Activated gamma-delta T cell (primary cell): ENCODE measurements at places on chromosomes 4 and X.
A peak's percentile ranks its signal among the peaks of the same experiment; 100 is the strongest.

DNA sequence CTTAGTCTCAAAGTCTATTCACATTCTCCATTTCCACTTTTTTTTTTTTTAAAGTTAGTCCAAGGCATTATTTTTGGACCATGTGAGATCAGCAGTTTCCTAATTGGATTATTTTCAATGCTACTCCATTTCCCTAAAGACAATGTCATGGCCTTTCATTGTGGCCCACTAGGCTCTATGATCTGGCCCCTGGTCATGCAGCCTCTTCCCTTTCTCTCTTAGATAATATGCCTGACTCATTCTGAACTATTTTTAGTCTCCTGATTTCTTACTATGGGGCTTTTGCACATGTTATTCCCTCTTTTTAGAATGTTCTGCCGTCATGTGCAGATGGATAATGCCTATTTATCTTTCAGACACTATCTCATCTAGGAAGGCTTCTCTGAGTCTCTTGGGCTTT is 157.3 kb downstream of the TMA16 start:
- DNase-seq: no peak

DNA sequence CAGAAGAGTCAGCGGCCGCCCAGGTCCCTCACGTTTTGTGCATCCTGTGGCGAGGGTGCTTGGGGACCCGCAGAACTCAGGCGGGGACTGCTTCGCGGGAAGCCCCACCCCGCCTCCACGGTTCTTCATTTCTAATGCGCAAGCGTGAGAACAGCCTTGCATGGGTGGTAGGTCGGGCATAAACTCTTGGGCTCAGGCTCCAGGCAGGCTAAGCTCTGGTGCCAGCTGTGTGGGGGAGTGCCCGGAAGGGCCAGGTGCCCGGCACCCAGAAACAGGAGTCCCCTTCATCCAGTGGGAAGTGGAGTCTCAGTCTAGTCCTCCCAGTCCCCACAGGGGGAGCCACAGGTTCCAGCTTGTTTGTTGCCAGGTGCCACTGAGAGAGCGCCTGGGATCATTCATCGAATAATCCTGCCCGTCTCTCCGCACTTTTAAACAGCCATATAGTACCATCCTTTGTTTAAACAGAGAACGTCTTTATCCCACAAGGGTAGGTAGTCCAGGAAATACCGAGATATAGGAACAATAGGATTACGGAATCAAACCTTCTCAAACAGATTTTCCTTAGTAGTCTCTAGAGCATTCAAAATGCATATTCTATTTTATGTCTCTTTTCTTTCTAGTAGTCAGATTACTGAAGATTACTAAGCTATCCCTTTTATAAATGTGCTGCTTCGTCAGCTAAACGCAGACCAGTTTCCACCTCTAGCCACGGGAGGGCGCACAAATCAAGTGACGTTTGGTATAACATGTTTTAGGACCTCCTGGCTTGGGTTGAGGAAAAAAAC is 12.7 kb upstream of the RBBP7 start:
- DNase-seq: peak; percentile 10

DNA sequence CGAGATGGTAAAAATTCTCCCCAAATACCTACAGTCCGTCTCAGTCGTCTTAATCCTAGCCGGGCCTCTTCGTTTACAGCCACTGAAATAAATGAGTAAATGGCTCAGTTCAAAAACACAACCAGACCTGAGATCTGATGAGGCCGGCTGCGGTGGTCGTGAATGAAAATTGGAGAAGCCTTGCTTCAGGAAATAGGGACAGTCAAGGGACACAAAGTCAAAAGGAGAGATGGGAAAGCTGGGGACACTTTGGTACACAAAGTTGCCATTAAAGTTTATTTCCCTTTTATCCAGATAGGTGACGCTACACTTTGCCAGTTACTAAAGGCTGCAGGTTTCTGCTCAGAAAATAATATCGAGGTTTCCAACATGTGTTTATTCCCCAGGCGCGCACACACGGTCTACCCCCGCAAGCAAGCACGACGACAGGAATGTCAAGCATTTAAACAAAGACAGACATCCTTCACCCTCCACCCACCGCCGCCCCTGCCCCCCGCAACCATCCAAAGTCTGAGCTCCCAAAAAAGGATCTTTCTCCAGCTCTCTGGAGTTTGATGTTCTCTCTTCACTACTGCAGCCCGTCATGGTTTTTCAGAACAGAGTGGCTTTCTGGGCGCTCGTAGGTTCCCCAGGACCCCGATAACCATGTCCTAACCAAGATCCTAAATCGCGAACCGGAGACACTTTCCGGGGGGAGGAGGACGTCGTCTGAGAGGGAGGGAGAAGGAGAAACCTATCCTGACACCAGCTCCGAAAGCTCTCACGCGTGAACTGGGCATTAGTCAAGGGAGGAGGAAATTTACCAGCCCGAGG is 1.3 kb upstream of the PCDH7 start:
- DNase-seq: no peak

- no peak for DNase-seq
Observed at GRCh38 chr4:24662056-24662455, 77.7 kb upstream of the DHX15 start.

- DNase-seq: no peak
Observed at GRCh38 chr4:15143551-15143950, 141.3 kb downstream of the CPEB2 start.

- no peak for DNase-seq
Observed at GRCh38 chrX:43860646-43861370, 21.4 kb downstream of the MAOB start.

- no peak for DNase-seq
Observed at GRCh38 chr4:170729236-170729635, 639.5 kb upstream of the AADAT start.

DNA sequence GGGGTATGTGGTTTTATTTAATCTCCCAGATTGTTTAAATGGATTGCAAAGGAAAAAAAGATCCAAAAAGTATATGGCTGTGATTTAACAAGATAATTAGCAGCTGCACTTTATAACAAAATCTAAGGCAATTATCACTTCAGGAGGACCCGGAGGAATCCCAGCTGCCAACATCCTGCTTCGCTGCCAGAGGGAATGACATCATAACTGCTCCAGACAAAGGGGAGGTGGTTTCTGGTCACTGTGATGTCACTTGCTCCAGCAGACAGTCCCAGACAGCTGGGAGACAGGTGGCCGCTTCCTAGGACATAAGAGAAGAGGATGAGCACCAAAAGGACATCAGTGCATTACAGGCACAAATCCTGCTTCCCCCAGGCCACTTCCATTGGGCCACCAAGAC is 371.0 kb downstream of the BCOR start:
- DNase-seq: no peak

GRCh38 chr4:41787931-41788330 is 39.4 kb upstream of the PHOX2B start:
- DNase-seq: no peak

DNA sequence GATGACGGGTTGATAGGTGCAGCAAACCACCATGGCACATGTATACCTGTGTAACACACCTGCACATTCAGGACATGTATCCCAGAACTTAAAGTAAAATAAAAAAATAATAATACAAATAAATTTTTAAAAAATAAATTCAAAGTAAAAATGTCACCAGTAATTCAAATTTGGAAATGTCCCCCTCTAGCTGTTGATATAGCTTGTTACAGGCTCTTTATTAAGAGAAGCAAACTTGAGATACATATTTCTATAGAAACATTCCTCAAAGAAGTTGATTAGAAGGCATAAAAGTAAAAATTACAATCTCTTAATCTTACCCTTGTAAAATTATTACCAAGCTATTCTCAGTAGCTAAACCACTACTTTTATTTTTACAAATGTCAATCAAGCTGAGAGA is 1397.0 kb downstream of the FAM133A start:
- no peak for DNase-seq

DNA sequence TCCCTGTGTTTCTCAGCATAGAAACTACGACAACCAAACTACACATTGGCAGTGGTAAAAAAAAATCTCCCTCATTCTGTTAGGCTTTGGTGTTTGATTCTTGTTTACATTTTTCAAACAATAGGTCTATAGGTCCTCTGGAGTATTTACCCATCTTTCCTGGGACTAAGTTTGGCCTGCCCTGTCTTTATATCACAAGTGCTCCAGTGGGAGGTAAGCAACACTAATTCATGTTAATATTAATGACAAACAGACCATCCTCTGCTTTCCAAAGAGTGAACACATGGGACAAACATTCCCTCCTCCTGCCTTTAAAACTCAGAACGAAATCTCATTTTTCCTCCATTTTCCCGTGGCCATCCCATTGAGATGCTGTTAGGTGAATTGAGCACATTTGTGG is 514.1 kb upstream of the INTU start:
- no peak for DNase-seq

GRCh38 chrX:20663336-20663735 is 396.6 kb upstream of the RPS6KA3 start:
- DNase-seq: no peak

GRCh38 chr4:119209077-119209476 is 3.4 kb upstream of the USP53 start:
- no peak for DNase-seq

DNA sequence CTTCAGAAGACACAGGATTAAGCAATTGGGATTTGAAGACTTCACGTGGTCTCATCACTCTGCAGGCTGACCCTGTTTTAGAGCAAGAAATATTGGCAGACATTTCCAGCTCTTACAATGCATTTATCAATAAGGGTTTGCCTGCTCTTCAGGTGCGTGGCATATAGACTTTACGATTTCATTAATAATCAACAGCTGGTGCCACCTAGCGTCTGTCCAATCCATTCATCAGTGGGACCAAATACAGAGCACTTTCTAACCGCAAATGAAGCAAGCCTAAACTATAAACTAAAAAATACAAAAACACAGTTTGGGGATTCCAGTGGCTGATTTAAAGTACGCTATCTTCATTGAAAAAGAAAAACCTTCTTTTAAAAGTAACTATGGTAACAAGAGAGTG is 125.4 kb upstream of the DMD start:
- DNase-seq: no peak

DNA sequence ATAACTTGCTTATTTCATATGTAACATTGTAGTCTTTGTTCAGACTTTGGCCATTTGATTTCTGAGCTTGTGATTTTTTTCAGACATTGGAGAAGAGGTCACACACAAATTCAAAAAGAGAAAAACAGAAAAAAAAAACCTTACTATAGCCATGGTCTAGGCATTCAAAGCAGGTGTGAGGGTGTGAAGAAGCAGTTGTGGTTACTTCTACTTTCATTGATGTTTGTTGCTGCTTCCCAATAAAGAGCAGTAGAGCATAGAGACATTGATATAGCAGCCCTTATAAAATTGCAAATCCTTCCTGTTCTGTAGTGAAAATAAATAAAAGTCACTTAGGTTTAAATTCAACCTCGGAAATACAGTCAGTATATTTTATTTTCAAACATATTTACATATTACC is 671.6 kb downstream of the GRXCR1 start:
- no peak for DNase-seq

DNA sequence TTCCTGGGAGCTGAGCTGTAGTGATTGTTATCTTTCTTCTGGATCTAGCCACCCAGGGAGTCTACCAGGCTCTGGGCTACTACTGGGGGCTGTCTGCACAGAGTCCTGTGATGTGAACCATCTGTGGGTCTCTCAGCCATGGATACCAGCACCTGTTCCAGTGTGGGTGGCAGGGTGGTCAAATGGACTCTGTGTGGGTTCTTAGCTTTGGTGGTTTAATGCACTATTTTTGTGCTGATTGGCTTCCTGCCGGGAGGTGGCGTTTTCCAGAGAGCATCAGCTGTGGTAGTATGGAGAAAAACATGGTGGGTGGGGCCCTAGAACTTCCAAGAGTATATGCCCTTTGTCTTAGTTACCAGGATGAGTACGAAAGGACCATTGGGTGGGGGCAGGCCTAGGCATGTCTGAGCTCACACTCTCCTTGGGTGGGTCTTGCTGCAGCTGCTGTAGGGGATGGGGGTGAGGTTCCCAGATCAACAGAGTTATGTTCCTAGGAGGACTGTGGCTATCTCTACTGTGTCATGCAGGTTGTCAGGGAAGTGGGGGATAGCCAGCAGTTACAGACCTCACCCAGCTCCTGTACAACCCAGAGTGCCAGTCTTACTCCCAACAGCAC is 264.8 kb upstream of the LDB2 start:
- no peak for DNase-seq

DNA sequence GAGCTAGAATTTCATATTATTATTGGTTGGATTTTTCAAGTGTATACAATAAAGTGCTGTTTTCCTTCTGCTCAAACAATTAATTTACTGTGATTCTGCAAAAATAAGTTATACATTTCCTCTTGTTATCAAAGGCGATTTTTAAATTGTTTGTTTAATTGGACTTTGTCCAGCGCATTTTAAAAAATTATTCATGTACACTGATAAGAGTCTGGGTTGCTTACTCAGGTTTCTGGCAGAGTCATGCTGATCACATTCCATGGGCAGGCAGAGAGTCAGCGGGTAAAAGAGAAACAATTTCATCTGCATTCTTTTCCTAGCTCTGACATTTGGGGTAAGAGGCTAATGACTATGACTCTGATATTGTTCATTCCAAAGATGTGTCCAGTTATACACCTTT is 8.9 kb downstream of the FAT4 start:
- no peak for DNase-seq

- DNase-seq: no peak
Observed at GRCh38 chrX:13345037-13345436, 25.2 kb upstream of the ATXN3L start.

- no peak for DNase-seq
Observed at GRCh38 chrX:126137899-126138298, 28.2 kb downstream of the DCAF12L2 start.

- DNase-seq: no peak
Observed at GRCh38 chrX:150508451-150509367, 59.7 kb upstream of the MTM1 start.

- no peak for DNase-seq
Observed at GRCh38 chr4:57023104-57023503, 44.4 kb downstream of the POLR2B start.

DNA sequence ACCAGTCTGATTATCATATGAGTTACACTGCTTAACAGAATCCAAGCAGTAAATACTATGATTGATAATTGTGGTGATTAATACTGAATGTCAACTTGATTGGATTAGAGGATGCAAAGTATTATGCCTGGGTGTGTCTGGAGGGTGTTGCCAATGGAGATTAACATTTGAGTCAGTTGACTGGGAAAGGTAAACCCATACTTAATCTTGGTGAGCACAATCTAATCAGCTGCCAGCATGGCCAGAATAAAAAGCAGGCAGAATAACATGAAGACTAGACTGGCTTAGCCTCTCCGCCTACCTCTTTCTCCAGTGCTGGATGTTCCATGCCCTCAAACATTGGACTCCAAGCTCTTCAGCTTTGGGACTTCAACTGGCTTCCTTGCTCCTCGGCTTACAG is 961.3 kb downstream of the ADGRL3 start:
- DNase-seq: no peak

DNA sequence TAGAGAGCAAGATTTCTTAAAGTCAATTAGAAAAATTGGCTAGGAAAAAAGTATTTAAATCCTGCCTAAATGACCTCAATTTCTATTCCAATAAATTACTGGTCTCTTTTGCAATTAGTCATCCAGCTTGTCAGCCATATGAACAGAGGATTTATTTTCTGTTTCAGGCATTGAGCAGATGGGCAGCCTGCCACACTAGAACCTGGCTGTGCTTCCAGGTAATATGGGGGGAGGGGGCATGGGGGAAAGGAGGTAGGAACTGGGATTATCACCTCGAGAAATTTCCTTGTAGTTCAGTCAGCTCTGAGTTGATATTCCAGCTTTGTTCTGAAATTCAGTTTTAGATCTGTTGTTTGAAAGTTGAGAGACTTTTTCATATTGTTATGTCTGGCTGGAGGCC is 206.3 kb upstream of the LCORL start:
- no peak for DNase-seq
